ENCODE measurements at places on chromosomes 11 and 22. TPM values are rescaled to one million over a fixed set of nuclear protein-coding genes. Genes with fewer than 3 reads are reported as not detected.

DNA sequence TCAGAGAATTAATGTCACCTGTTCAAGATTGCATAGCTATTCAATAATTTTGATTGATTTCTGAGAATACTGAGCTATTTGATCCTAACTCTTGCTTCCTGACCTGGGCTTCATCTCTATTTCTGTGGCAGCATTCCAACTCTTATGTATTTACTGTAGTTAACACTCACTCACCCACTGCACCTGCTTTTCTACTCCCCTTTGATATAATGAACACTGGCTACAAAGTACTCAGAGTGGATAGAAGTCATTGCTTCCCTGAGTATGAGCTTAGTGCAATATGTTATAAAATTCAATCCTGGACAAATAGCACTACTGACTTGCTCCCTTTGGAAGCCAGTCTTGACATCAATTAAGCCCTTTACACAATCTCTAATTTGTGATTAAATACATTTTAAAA lies 117.2 kb downstream of the APIP start:
- no peak for DNase-seq
- H3K4me1 ChIP-seq: peaks cover 26% of the 10 kb centered on the region
- no peak overlapping the region for H3K27ac ChIP-seq
- no peaks in the 10 kb centered on the region for H3K36me3 ChIP-seq
- H3K4me3 ChIP-seq: no peak overlapping the region
- no peaks in the 10 kb centered on the region for H3K27me3 ChIP-seq

The DGAT2 gene
- 3.9 TPM for total RNA-seq

- H3K4me3 ChIP-seq: no peak within 1 kb of the TSS
- DNase-seq: no peak
- no peak within 1 kb of the TSS for H3K27ac ChIP-seq
- peaks cover 34% of the 10 kb centered on the region for H3K36me3 ChIP-seq
- H3K27me3 ChIP-seq: no peaks in the 10 kb centered on the region
These were observed at the start of gene CCDC116 for GRCh38 chr22:21632237-21632895. Gene CCDC116 (plus strand): TSS chr22:21632760. CDS start chr22:21633182, 422 bp downstream.

The CABP7 gene
- not detected for total RNA-seq
